ENCODE measurements at places on chromosomes 13 and 19.

GRCh38 chr13:36061054-36061453, 70.1 kb downstream of the DCLK1 start:
- no peak overlapping the region for H3K4me3 ChIP-seq
- DNase-seq: no peak
- no peaks in the 10 kb centered on the region for H3K4me1 ChIP-seq
- H3K27me3 ChIP-seq: no peaks in the 10 kb centered on the region

GRCh38 chr19:57317503-57317902, 2.8 kb upstream of the ZNF543 start:
- no peak overlapping the region for H3K27ac ChIP-seq
- H3K4me1 ChIP-seq: peaks cover 9% of the 10 kb centered on the region
- no peak overlapping the region for H3K4me3 ChIP-seq
- no peaks in the 10 kb centered on the region for H3K36me3 ChIP-seq
- DNase-seq: no peak
- no peaks in the 10 kb centered on the region for H3K27me3 ChIP-seq

DNA sequence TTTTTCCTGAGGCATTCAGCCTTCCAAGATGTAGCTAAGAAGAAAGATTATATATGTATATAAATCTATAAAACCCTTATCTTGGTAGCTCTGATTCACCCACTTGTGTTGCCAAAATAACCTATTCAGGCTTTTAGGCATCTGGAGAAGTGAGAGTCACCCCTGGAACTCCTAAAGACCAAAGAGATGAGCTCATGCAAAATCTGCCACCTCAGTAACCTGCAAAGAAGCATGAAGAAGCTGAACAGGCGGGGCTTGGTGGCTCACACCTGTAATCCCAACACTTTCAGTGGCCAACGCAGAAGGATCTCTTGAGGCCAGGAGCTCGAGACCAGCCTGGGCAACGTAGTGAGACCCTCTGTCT, 393.7 kb downstream of the FOXO1 start:
- no peaks in the 10 kb centered on the region for H3K27me3 ChIP-seq
- no peak overlapping the region for H3K27ac ChIP-seq
- H3K4me3 ChIP-seq: no peak overlapping the region
- DNase-seq: no peak

- no peaks in the 10 kb centered on the region for H3K27me3 ChIP-seq
- no peak overlapping the region for H3K27ac ChIP-seq
- DNase-seq: no peak
- no peaks in the 10 kb centered on the region for H3K36me3 ChIP-seq
- no peak overlapping the region for H3K4me3 ChIP-seq
Observed at GRCh38 chr19:5205381-5205780, 135.2 kb downstream of the PTPRS start.

GRCh38 chr19:18875726-18876125, 20.2 kb downstream of the CERS1 start:
- H3K36me3 ChIP-seq: no peaks in the 10 kb centered on the region
- H3K27ac ChIP-seq: no peak overlapping the region
- H3K4me3 ChIP-seq: no peak overlapping the region
- H3K27me3 ChIP-seq: no peaks in the 10 kb centered on the region
- no peak for DNase-seq

- H3K27me3 ChIP-seq: peaks cover 4% of the 10 kb centered on the region
- no peak overlapping the region for H3K4me3 ChIP-seq
- no peaks in the 10 kb centered on the region for H3K36me3 ChIP-seq
- no peak for DNase-seq
- no peak overlapping the region for H3K27ac ChIP-seq
- no peaks in the 10 kb centered on the region for H3K4me1 ChIP-seq
Observed at GRCh38 chr13:102386461-102386860, 15.4 kb downstream of the FGF14 start.

DNA sequence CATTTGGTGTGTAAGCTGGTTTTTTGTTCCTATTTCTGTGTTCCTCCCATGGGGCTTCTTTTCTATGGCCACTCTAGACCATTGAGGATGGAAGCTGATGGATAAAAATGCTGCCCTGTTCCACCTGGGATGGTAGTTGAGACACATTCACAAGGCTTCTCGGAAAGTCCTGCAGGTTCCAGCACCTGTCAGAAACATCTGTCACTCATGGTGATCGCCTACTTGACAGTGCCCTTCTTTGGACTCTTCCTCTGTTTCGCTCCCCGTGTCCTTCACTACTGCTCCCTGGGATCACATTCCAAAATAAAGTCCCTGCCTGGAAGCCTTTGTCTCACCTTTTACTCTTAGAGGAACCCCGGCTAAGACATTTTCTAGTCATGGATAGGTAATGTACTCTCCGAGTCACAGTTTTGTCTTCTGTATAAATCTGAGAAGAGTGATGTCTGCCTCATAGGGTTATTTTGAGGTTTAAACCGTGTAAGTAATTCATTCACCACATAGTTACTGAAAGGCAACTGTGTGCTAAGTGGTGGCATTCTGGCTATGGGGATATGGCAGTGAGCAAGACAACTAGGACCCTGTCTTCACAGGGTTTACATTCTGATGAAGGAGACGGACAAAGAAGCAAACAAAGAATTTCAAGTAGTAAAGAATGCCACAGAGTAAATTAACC, 21.0 kb downstream of the UBAC2 start:
- no peak for DNase-seq
- no peaks in the 10 kb centered on the region for H3K4me1 ChIP-seq
- no peaks in the 10 kb centered on the region for H3K36me3 ChIP-seq

DNA sequence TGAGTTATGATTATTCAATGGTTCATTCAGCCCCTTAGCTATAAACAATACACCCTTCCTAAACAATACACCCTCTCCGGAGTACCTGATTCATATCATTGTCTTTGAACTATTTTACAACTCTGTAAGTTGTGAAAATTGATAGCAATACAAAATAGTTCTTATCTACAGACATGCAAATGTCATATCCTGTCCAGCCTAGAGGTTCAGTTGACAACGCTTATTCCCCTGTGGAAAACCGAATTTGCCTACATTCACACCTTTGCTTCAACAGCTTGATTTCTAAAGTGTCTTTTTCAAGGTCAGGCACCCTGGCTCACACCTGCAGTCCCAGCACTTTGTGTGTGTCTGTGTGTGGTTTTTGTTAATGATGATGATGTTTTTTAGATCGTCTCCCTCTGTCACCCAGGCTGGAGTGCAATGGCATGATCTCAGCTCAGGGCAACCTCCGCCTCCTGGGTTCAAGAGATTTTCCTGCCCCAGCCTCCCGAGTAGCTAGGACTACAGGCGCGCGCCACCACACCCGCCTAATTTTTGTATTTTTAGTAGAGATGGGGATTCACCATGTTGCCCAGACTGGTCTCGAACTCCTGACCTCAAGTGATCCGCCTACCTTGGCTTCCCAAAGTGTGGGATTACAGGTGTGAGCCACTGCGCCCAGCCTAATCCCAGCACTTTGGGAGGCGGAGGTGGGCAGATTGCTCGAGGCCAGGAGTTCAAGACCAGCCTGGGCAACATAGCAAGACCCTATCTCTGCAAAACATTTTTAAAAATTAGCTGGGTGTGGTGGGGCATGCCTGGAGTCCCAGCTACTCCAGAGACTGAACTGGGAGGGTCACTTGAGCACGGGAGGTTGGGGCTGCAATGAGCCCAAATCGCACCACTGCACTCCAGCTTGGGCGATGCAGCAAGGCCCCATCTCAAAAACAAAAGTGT, 9.6 kb downstream of the C19orf53 start:
- no peaks in the 10 kb centered on the region for H3K27me3 ChIP-seq
- no peak overlapping the region for H3K27ac ChIP-seq
- no peak for DNase-seq
- no peak overlapping the region for H3K4me3 ChIP-seq
- peaks cover 35% of the 10 kb centered on the region for H3K4me1 ChIP-seq
- peaks cover 5% of the 10 kb centered on the region for H3K36me3 ChIP-seq

DNA sequence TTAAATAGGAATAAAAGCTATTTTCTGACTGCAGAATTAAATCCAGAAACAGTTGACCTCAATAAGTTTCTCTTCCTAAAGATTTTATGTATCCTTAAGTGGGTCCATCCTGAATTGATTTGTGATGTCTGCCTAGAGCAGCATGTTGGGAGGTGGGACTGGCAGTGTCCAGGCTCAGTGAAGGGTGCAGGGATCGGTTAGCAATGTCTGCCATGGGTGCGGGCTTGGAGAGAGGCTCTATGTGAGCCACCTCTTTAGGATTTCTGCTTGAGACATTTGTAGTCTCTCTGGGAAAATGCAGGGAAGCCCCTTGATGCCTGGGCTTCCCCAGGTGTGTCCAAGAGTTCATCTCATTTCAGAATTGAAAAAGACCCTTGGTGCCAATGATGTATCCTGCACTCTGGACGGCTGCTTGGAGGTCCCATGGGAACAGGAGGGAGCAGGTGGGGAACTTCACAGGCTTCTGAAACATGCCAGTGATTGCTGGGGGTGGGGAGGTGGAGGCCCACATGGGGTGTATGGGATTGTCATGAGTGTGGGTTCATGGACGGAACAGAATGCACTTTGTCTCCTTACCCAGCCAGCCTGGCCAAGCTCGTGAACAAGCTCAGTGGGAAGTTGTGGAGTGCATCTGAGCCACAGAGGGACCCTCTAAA, 6.2 kb upstream of the COLGALT1 start:
- peaks cover 5% of the 10 kb centered on the region for H3K4me1 ChIP-seq
- no peaks in the 10 kb centered on the region for H3K27me3 ChIP-seq
- no peak overlapping the region for H3K27ac ChIP-seq
- H3K36me3 ChIP-seq: no peaks in the 10 kb centered on the region

DNA sequence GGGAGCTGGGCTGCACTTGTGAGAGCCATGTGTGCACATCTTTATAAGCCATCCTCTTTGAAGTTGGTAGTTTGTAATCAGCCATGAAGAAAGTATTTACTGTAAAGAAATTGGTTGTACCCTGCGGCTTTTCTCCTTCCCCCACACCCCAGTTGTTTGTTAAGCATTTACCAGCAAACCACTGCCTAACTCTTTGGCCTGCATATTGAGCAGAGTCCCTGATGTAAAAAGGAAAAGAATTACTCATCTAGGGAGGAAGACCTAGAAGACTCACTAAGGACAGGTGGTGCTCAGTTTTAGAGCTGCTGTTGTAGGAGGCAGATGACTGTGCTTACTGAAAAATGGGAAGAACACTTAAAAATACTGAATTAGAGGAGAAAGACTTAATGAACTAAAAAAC, 245.3 kb downstream of the PCCA start:
- no peak overlapping the region for H3K27ac ChIP-seq
- H3K4me1 ChIP-seq: peaks cover 6% of the 10 kb centered on the region
- no peaks in the 10 kb centered on the region for H3K36me3 ChIP-seq
- no peaks in the 10 kb centered on the region for H3K27me3 ChIP-seq
- no peak for DNase-seq

DNA sequence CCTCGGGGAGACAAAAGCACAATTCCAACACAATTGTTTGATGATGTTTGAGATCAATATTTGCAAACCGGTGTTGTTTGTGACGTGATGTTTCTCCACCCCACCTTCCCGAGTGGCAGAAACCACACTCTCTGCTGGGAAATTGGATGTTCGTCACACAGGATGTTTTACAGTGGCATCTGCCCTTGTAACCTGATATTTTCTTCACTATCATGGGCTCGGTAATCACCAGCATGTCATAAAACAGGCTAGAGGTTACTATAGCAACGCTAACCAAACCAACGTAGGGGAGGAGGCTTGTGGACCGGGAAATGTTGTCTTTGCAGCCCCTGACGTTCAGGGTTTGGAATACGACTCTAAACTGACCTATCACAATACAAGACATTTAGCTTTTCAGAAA, 454.5 kb downstream of the IRS2 start:
- no peaks in the 10 kb centered on the region for H3K36me3 ChIP-seq
- DNase-seq: no peak
- H3K4me3 ChIP-seq: no peak overlapping the region
- H3K4me1 ChIP-seq: no peaks in the 10 kb centered on the region
- H3K27me3 ChIP-seq: no peaks in the 10 kb centered on the region
- H3K27ac ChIP-seq: no peak overlapping the region

DNA sequence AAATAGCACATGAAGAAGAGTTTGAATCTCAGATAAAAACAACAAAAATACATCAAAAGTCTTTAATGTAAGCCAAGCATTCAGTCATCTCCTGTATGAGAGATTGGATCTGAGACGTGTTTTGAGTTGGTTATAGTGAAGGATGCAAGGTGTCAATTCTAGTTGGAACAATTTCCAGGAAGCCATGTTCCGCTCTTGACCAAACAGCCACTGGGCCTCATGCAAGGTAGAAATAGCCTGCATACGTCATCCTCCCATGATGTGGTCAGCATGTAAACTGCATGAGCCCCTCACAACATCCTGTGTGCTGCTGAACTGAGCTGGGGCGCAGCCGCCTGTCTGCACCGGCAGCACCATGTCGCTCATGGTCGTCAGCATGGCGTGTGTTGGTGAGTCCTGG, at the start of gene KIR3DL3:
TSS of gene KIR3DL3 (plus strand) at position 301 of the 400 bp plus-strand sequence. CDS start at position 356, 55 bp downstream.
- H3K4me1 ChIP-seq: no peaks in the 10 kb centered on the region
- H3K4me3 ChIP-seq: no peak within 1 kb of the TSS
- peaks cover 8% of the 10 kb centered on the region for H3K27me3 ChIP-seq
- H3K36me3 ChIP-seq: no peaks in the 10 kb centered on the region

DNA sequence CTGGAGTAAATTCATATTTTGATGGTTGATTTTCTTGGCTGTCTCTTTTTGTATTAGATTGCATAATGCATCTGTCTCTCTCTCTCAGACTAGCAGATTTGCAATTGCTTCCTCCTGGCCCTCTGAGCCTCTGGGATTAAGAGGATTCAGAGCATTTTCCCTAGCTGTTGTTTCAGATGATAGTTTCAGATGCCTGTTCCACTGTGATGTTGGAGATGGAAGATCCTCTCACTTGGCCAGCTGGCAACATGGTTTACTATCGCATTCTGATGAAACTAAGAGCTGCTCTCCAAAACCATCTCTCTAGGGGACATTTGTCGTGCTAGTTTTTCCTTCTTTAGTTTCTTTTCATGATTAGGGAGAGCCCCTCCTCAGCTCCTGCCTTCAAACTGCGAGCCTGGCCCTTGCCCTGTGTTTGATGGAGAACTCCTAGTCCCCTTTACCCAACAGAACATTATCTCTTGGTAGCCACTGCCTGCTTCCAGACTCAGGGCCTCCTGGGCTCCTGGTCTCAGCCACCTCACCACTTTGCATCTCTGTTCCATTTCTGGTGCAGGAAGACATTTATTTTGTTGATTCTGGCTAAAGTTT, 244.6 kb downstream of the B3GLCT start:
- H3K27ac ChIP-seq: no peak overlapping the region
- H3K4me3 ChIP-seq: no peak overlapping the region
- DNase-seq: no peak
- H3K4me1 ChIP-seq: no peaks in the 10 kb centered on the region
- H3K36me3 ChIP-seq: no peaks in the 10 kb centered on the region

- no peak for DNase-seq
- H3K36me3 ChIP-seq: no peaks in the 10 kb centered on the region
- no peaks in the 10 kb centered on the region for H3K4me1 ChIP-seq
- H3K4me3 ChIP-seq: no peak overlapping the region
- H3K27ac ChIP-seq: no peak overlapping the region
Observed at GRCh38 chr13:79297128-79297527, 108.9 kb downstream of the RBM26 start.

- H3K4me1 ChIP-seq: peaks cover under 1% of the 10 kb centered on the region
- H3K36me3 ChIP-seq: no peaks in the 10 kb centered on the region
- no peak overlapping the region for H3K27ac ChIP-seq
Observed at GRCh38 chr19:2648528-2648937, 54.0 kb downstream of the GNG7 start.

- no peak overlapping the region for H3K27ac ChIP-seq
- no peak overlapping the region for H3K4me3 ChIP-seq
- DNase-seq: no peak
- no peaks in the 10 kb centered on the region for H3K27me3 ChIP-seq
- H3K4me1 ChIP-seq: peaks cover 9% of the 10 kb centered on the region
Observed at GRCh38 chr13:77530875-77531274, 4.6 kb upstream of the SCEL start.
